ENCODE measurements at places on chromosomes 7 and 10.

DNA sequence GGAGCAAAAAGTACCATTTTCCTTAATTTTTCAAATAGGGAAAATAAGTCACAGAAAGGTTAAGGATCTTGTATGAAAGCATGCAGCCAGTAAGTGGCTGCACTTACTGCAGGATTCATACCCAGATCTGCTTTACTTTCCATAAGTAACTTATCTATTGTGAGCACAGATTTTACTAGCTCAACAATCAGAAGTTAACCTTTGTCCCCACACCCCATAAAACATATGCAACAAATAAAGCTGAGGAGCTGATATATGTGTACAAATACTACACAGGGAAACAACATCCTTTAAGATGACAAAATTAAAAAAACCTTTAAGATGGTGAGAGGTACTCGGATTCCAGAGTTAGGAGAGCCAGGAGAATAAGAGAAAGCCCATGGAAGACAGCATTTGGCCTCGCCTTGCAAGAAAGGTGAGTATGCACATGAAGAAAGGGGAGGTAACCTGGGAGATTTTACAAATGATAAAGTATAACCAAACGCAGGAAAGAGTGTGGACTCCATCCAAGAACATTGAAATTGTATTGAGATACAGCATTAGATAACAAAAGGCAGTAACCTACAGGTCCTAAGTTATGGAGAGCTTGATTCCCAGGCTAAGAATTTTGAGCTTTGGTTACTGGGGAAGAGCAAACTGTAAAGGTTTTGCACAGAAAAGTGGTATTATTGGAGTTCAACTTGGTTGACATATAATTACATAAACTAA lies 87.1 kb downstream of the ITGB8 start:
- no peaks in the 10 kb centered on the region for H3K36me3 ChIP-seq
- DNase-seq, result no peak
- no peak overlapping the region for H3K4me3 ChIP-seq
- H3K4me1 ChIP-seq, result no peaks in the 10 kb centered on the region
- no peak overlapping the region for H3K27ac ChIP-seq
- H3K27me3 ChIP-seq, result no peaks in the 10 kb centered on the region

DNA sequence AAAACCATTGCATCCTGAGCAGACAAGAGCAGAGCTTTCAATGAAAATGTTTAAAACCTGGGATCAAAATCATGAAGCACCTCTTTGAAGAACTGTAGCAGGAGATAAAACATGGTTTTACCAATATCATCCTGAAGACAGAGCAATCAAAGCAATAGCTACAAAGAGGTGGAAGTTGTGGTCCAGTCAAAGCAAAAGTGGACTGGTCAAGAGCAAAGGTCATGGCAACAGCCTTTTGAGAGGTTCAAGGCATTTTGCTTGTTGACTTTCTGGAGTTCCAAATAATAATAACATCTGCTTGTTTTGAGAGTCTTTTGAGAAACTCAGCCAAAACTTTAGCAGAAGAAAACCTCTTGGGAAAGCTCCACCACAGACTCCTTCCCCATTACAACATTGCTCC lies 893.9 kb upstream of the POT1 start:
- H3K27ac ChIP-seq, result no peak overlapping the region
- no peaks in the 10 kb centered on the region for H3K27me3 ChIP-seq
- no peaks in the 10 kb centered on the region for H3K36me3 ChIP-seq
- no peak for DNase-seq

DNA sequence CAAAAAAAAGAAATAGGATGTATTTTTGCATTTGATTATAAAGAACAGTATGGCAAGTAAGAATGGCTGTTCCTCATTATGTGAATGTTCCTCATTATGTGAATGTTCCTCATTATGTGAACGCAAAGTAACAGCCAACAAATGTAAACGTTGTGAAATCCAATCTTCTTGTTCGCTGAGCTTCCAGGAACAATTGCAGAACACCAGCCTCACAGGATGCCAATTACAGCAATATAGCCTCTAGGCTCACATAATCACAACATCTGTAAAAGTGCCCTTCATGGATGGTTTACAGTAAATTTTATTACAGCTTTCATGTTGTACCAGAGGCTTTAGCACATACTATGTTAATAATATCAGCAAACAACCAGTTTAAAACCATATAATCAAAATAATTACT lies 71.6 kb downstream of the THSD7A start:
- no peaks in the 10 kb centered on the region for H3K4me1 ChIP-seq
- H3K27ac ChIP-seq, result no peak overlapping the region
- no peaks in the 10 kb centered on the region for H3K27me3 ChIP-seq

GRCh38 chr7:95737828-95738505 lies 34.4 kb upstream of the DYNC1I1 start:
- H3K27ac ChIP-seq, result no peak overlapping the region
- H3K36me3 ChIP-seq, result no peaks in the 10 kb centered on the region
- no peaks in the 10 kb centered on the region for H3K4me1 ChIP-seq
- H3K4me3 ChIP-seq, result no peak overlapping the region
- no peak for DNase-seq
- no peaks in the 10 kb centered on the region for H3K27me3 ChIP-seq

GRCh38 chr10:26624006-26624405 lies 73.5 kb upstream of the PDSS1 start:
- no peak for DNase-seq
- peaks cover 6% of the 10 kb centered on the region for H3K27me3 ChIP-seq
- H3K27ac ChIP-seq, result no peak overlapping the region
- no peaks in the 10 kb centered on the region for H3K36me3 ChIP-seq
- H3K4me3 ChIP-seq, result no peak overlapping the region

DNA sequence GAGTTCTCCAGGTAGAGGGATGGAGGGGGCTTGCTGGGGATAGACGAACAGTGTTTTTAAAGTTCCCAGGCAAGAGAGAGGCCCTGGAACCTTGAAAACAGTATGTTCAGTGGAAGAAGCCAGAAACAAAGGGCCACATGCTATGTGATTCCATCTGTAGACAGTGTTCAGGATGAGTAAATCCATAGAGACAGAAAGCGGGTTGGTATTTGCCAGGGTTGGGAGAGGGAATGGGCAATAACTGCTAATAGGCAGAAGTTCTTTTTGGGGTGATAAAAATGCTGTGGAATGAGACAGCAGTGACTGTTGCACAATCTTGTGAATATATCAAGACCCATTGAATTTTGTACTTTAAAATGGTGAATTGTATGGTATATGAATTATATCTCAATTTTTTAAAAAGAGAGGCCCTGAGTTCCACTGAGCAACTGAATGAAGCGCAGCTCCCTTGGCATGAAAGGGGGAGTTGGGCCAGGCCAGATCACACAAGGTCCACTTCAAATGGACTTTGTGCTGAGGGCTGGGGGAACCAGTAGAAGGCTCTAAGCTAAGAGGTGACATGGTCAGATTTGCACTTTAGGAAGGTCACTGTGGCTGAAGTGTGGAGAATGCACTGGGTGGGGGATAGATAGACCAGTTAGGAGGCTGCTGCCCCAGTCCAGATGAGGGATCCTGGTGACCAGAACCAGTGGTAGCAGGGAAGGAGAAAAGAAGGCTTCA lies 34.0 kb downstream of the LEP start:
- no peak overlapping the region for H3K4me3 ChIP-seq
- peaks cover 22% of the 10 kb centered on the region for H3K27me3 ChIP-seq
- no peak for DNase-seq
- H3K4me1 ChIP-seq, result peaks cover 2% of the 10 kb centered on the region

DNA sequence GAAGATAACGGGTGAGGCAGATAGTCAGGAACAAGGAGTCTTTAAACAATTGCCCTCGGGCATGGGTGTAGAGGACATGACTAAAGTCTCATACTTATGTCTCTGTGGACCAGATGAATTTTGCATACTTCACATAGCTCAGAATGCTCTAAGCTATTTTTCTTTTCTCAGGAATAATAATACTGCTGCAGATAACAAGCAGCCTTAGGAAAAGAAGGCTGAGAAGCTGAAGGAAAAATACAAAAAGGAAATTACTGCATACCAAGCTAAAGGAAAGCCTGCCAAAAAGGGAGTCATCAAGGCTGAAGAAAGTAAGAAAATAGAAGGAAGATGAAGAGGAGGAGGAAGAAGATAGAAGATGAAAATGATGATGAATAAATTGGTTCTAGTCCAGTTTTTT lies 13.4 kb upstream of the ERCC6 start:
- no peaks in the 10 kb centered on the region for H3K27me3 ChIP-seq
- H3K4me3 ChIP-seq, result no peak overlapping the region
- H3K27ac ChIP-seq, result no peak overlapping the region
- H3K36me3 ChIP-seq, result no peaks in the 10 kb centered on the region
- H3K4me1 ChIP-seq, result no peaks in the 10 kb centered on the region

GRCh38 chr10:121683366-121683765 lies 85.1 kb upstream of the FGFR2 start:
- DNase-seq, result no peak
- no peaks in the 10 kb centered on the region for H3K4me1 ChIP-seq
- no peaks in the 10 kb centered on the region for H3K27me3 ChIP-seq
- no peak overlapping the region for H3K4me3 ChIP-seq
- H3K36me3 ChIP-seq, result no peaks in the 10 kb centered on the region

Measured in thymus (tissue), 14 donors.